ENCODE measurements at places on chromosomes 5 and 9. TPM values are rescaled to one million over a fixed set of nuclear protein-coding genes. Genes with fewer than 3 reads are reported as not detected.

- no peak for DNase-seq
These were observed 27.6 kb downstream of the LMX1B start for GRCh38 chr9:126641118-126641851.

GRCh38 chr5:174323878-174324281 is 278.4 kb downstream of the NSG2 start:
- peak; percentile 48 for DNase-seq

DNA sequence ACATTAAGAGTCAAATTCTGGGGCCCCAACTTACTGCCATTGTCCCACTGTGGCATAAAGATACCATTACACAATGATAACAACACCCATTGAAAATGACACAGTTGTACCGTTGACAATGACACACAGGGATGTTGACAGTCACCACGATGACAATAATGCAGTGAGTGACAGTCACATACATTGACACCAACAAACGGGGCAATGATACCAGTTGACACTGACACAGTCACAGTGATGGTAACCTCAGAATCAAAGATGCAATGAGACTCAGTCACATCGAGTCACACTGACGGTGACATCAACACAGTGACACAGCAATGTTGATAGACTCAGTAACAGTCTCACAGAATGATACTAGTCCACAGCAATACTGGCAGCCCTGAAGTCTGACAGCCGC is 16.9 kb downstream of the CNTFR start:
- no peak for DNase-seq

DNA sequence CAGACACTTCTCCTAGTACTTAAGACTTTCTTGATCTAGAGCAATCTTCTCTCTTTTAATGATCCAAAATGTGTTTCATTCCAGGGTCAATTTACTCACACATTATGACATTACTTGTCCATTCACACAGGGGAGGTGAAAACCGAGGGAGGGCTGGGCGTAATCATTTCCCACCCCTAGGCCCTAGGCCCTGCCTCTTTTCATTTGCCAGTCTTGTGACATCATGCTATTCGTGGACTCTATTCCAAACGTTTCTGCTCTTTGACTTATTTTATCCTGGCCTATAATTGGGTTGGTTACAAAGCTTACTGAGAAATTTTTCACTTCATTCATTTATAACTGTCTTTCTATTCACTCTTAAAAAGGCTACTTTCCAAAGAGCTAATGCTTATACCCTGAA is 2.4 kb downstream of the DCAF12 start:
- no peak for DNase-seq

- DNase-seq = no peak
These were observed 492.2 kb upstream of the ARRDC3 start for GRCh38 chr5:91875196-91875779.

GRCh38 chr5:146078566-146078965 is 26.8 kb downstream of the PLAC8L1 start:
- DNase-seq = no peak

DNA sequence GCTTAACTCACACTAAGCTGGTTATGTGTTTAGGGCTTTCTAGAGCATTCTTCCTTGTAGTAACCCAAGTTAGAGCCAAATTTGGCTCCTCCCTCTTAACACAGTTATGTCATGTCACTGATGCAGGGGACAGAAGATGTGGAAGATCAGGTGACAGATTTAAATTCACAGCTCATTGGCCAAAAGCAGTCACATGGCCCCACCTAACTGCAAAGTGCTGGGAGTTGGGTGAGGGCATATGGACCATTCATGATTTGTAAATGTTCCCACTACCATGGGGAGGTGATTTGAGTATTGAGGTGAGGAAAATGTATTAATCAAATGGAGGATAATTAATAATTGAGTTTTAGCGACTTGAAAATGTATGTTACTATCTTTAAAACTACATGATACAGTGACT is 829.4 kb downstream of the CDH12 start:
- no peak for DNase-seq

DNA sequence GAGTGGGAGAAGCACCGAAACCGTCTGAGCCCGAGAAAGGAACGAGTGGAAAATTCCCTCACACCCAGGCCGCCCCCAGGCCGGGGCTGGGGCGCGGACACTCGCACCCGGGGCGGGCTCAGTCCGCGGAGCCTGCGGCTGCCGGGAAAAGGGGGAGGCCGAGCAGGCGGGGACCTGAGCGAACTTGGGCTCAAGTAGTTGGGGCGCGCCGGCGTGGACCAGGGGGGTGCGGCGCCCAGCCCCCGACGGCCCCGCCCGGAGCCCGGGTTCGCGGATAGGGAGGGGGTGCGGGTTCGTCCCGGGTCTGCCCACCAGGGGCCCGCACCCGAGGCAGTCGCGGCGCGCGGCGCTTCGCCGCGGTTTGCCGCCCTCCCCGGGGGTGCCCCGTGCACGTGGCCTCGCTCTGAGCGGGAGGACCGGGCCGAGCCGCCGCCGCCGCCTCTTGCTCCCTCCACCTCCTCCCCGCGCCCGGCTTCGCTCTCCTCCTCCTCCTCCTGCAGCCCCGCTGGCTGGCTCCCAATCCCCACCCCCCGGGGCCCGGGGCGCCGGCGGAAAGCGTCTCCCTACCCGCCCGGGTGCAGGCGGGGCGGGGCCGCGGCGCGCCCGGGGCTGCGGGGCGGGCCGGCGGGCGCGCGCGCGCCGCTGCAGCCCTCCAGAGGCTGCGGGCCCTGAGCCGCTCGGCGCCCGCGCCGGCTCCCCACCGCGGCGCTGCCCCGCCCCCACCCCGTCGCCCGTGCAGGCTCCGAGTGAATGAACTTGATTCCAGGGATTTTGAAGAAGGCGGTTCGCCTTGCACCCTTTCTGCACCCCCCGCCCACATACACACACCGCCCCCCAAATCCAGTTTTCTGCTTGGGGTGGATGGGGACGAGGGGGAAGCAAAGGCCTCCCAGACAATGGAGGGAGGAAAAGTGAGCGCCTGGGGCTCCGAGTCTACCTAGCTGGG is 1.3 kb upstream of the NFIB start:
- peak; percentile 62 for DNase-seq

DNA sequence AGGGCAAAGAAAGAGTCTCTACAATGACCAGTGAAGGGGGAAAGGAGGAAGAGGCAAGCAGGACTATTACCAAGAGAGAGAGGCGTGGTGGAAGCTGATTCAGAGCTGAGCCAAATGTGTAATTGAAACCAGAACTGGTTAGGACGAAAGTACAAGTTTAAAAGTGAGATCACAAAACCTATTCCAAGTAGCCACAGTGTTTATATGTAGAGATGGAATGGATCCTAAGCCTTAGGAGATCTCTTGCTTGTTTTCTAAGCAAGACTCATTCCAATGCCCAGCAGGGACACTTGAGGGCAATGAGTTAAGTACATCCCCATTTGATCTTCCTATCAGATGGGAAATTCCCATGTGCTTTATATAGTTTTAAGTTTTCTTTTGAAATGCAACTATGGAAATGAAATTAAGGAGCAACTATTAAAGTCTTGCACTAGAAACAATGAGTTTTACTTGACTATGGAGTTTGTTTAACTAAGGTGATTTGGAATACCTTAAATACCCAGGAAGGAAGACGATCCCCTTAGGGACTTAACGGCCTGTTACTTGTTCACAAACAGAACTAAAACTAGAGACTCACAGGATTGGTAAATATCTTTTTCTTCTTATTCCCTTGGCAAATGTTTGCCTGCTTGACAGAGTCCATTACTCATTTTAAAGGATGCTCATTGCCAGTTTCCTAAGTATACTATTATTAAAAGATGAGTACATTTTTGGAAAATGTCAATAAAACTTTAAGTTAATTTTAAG is 51.1 kb upstream of the SNX2 start:
- peak; percentile 86 for DNase-seq

DNA sequence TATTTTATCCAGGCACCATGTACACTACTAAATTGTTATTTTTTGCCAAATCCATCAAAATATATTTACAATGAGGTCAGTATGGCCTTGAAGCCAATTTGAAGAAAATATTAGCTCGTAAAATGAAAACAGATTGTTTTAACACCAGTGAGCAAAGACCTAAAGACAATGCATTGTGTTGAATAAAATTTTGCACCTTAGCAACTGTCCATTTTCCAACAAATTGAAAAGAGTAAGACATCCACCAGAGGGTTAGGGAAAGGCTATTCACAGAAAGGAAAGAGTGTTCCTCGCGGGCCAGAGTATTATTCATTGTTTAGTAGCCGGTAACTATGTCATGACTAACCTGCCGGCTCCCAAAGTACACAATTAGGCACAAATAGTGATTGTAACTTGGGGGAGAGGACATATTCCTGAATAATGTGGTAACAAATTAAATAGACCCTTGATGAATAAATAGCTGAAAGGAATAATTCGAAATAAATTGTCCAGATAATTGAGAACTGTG is 213.3 kb downstream of the DNAH5 start:
- DNase-seq = peak; percentile 3

DNA sequence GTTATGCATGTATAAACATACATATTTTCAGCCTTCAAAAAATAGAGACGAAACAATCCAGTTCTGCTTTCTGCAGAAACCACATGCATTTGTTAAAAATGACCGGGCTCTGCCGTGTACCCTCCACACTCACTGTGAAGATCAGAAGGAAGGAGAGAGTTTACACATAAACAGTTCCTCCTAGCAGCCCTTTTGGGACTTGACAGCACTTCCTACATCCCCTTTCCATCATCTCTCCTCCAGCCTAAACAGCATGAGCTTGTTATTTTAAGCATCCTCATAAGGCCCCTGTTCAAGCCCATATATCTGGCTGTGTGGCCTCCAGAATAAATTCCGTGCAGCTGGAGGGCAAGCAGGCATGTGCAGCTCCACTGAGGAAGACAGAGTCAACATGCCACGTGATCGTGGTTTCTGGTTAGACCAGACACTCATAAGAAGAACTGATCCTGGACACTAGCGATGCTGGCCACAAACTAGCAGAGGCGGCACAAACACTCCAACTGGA is 42.2 kb downstream of the NIPAL4 start:
- DNase-seq = no peak

- no peak for DNase-seq
These were observed 35.9 kb upstream of the PCSK1 start for GRCh38 chr5:96468956-96469355.

DNA sequence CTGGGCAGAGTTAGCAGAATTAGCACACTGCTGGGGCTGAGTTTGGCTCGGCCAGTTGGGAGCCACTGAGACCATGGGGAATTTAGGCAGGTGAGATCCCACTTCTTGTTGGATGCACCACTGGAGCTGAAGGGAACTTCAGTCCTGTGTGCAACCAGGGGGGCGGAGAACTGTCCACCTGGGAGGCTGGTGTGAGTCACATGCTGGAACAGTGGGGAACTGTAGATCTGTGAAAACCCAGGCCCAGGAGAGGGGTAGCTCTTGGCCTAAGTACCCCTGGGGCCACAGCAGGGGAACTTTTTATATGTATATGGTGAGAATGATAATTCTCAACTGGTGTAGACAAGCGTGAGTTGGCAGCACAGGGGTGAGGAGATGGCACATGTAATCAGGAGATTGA is 237.5 kb upstream of the KIF2A start:
- no peak for DNase-seq

Gene KCTD16
- total RNA-seq = under 0.01 TPM

Gene NME5
- 0.53 TPM for total RNA-seq

Gene PITX1
- total RNA-seq = 87.7 TPM

Measured in bronchial epithelial cell (primary cell).